ENCODE measurements at places on chromosomes 3 and 15.

DNA sequence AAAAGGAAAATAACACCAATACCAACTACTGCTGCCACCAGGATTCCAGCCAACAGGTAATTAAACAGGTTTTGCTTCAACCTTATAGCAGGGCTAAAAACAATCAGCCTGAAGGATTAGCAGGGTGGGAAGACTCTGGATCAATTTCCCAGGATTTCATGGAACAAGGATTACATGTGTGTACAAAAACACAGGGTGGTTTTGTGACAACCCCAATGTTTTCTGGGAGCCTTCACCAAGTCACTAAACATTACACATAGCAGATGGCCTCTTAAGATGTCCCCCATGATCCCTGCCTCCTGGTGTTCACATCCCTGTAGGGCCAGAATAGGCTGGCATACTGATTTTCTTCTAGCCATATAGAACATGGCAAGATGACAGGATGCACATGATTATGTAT, 42.8 kb upstream of the ARHGEF3 start:
- DNase-seq: no peak

- DNase-seq: no peak
Observed at GRCh38 chr3:107769882-107770281, 247.1 kb downstream of the BBX start.

DNA sequence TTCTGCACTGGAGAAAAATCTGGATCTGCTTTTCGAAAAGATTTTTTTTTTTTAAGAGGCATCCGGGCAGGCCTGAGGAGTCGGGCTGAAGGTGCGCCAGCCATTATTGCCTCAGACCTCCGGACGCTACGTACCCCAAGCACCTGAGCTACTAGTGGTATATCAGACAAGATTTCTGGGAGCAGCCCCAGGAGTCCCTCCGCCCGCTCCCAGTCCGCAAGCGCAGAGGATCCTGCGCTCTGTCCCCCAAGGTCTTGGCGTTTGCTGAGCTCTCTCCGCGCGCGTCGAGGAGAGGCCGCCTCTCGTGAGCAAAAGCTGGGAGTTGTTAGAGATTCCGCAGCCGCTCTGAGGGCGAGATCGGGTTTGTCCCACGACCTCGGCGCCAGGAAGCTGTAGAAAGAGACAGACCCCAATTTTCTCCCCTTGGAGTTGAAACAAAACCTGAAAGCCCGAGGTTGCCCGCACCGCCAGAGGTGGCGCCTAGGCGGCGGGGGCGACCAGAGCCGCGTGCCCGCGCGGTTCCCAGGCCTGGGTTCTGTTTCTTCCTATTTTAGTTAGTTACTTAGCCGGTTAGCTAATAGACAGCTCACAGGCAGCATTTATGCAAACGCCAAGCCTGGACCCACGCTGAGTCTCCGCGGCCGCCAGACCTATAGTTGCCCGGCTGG, 72.5 kb upstream of the POLG start:
- no peak for DNase-seq

DNA sequence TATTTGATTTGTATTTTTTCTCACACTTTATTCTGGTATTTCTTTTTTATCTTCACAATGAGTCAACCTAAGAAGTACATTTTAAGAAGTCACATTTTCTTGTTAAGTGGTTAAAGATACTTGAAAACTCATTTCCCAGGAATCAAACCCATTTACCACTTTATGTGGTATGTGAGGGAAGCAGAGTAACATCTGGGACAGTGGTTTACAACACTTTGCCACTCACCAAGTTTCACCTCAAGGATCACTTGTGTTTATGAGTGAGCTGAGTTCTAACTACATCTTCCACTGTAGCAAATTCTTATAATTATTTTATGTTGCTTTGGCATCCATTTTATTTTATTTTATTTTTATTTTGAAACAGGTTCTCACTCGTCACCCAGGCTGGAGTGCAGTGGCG, 53.8 kb downstream of the IGSF11 start:
- DNase-seq: no peak

GRCh38 chr3:29668728-29669127, 387.9 kb downstream of the RBMS3 start:
- DNase-seq: no peak

DNA sequence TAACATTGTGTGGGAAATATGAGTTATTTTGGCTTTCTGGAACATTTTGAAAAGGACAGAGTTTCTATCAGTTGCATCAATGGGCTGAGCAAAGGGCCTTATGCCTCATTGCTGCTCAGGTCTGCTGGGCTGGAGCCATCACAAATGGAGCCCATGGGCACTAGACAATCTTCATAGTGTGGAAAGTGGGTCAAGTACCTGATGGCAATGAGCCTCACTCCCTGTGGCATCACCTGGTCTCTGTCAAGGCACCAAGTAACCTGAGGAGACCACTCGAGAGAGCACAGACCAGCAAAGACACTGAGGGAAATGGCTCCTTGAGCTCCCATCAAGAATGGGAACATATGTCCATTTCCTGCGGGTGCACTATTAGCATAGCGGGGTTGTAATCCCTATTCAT, 96.7 kb upstream of the PPP2R3A start:
- DNase-seq: no peak

DNA sequence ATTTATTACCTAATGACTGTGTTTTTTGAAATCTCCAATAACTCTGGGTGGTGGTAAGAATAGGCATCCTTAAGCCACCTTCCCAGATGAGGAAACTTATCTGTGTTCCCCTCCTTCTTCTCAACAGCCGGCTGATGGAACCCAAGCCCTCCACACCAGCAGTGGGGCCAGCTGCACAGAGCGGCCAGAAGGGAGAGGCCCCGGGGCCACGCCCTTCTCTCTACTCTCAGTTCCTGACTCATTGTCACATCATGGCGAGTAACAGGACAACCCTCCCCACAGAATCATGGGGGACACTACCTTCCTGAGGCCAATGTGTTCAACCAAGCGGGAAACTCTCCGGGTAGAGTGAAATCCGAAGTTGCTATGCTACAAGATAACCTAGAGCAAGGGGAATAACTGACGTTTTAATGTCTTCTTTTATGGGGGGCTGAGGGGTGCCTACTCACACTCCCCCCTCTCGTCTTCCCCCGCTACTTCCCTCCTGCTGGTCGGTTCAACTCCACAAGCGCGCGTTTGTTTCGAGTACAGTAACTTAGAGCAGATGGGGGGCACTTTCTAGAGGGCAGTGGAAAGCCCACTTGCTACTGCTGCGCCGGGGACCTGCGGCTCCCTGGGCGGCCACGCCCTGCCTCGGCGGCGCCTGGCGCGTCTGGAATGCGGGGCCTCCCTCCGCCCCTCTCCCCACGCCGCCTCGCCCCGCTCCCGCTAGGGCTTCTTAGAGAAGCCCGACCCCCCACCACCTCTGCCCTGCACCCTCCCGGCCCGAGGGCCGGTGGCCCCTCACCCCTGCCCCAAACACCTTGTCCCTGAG, 621 bp downstream of the ANXA2 start:
- no peak for DNase-seq

GRCh38 chr3:156620260-156620659, 54.1 kb upstream of the TIPARP start:
- DNase-seq: no peak

DNA sequence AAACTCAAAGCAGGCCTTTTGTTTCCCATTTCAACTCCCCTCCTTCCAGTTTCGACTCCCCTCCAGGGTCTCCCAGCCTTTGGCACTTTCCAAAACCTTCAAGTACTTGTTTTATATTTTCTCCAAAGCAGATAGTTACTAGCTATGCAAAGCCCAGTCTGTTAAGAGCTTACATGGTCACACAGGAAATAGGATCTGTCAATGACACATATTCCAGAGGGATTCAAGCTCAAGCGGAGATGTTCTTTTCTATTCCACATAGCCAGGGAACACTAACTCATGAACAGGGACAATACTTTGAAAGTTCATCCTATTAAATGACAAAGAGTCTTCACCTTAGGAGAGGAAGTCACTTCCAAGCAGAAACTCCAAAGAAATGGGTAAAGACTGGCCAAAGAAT, 18.6 kb downstream of the SUCLG2 start:
- no peak for DNase-seq

DNA sequence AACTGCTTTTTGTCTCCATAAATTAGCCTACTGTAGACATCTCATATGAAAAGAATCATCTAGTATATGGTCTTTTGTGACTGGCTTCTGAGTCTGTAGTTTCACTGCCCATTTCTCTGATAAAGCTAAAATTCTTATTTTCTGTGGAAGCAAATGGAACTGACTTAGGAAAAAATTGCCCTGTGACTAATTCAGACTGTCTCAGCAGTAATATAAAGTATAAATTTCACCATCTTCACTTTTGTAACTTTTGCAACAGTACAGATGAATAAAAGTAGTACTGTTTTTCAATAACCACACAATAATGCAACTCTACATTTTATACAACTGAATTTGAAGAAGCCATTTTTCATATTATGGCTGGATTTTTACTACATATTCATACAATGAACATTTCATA, 104.1 kb downstream of the TBC1D5 start:
- no peak for DNase-seq

All from kidney epithelial cell (primary cell).